CD4-positive, alpha-beta T cell treated with Interleukin-15 for 1 hour (primary cell): ENCODE measurements at places on chromosomes 6 and 20.
A peak's percentile ranks its signal among the peaks of the same experiment; 100 is the strongest.

GRCh38 chr6:15524861-15525401 is 137.9 kb downstream of the DTNBP1 start:
- DNase-seq, result peak; percentile 7

DNA sequence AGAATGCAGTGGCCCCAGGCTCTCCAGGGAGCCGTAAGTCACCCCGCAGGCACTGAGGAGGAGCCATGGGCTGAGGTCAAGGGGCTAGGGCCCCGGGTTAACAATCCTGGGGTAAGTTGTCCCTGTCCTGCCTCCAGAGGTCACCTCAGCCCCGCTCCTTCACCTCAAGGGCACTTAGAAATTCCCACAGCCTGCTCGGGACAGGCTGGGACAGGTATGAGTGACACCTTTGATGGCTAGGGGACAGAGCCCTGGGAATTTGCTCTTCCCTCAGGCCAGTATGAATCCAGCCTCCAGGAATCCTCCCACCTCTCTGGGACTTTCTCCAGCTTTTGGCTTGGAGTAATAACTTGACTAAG is 3.5 kb upstream of the GRM4 start:
- no peak for DNase-seq

DNA sequence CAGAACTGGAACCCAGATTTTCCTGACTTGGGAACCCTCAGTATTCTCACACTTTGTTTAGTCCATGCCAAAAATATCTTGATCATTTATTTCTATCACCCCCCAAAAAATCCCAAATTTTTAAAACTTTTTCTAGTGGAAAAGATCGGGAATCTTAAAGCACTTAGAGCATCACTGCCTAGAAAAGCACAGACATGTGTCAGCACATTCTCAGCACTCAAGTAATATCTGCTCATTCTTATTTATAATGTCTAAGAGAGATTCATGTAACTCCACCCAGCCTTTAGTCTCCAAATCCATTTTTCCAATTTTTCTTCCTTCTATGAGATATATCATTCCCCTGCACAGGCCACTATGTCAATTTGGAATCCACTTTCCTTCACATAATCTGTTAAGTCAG is 29.9 kb upstream of the HSF2 start:
- DNase-seq, result no peak

- DNase-seq, result no peak
Observed at GRCh38 chr6:163719028-163719742, 304.7 kb downstream of the QKI start.
